GM13977 (cell line): ENCODE measurements at places on chromosomes 4 and X.

- no peak for DNase-seq
These were observed 124.0 kb upstream of the CLNK start for GRCh38 chr4:10808591-10808990.

GRCh38 chr4:155442267-155443105 is 65.7 kb upstream of the MAP9 start:
- peak; percentile 36 for DNase-seq

DNA sequence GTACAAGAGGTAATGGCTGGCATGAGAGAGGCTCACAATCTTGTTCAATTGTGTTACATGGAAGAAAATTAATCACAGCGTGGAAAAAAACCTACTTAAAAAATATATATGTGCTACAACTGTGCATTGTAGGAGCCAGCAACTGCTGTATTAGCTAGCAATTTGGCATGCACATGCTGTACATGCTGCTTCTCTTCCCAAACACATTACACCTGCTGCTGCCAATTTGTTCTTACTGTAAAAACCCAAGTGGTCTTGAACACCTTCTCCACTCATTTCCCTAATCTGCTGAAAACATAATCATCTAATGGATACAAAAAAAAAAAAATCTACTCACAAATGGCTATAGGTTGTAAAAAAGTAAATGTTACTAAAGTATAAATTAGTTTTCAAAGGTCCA is 264.2 kb downstream of the INPP4B start:
- no peak for DNase-seq

- no peak for DNase-seq
These were observed 88.3 kb upstream of the UNC5C start for GRCh38 chr4:95637043-95637600.

GRCh38 chr4:677431-678293 is 3.3 kb downstream of the MYL5 start:
- no peak for DNase-seq
